Sigmoid colon (tissue), 7 donors: ENCODE measurements at places on chromosomes 2 and 18. TPM values are rescaled to one million over a fixed set of nuclear protein-coding genes. Genes with fewer than 3 reads are reported as not detected.

GRCh38 chr18:43350176-43350575, 72.9 kb upstream of the SYT4 start:
- no peak overlapping the region for H3K27ac ChIP-seq
- H3K36me3 ChIP-seq, result no peaks in the 10 kb centered on the region
- H3K4me3 ChIP-seq, result no peak overlapping the region
- H3K4me1 ChIP-seq, result no peaks in the 10 kb centered on the region

- no peak for DNase-seq
- no peak overlapping the region for H3K27ac ChIP-seq
- no peaks in the 10 kb centered on the region for H3K36me3 ChIP-seq
- no peaks in the 10 kb centered on the region for H3K4me1 ChIP-seq
These were observed 15.4 kb upstream of the ACYP2 start for GRCh38 chr2:54099829-54100585.

DNA sequence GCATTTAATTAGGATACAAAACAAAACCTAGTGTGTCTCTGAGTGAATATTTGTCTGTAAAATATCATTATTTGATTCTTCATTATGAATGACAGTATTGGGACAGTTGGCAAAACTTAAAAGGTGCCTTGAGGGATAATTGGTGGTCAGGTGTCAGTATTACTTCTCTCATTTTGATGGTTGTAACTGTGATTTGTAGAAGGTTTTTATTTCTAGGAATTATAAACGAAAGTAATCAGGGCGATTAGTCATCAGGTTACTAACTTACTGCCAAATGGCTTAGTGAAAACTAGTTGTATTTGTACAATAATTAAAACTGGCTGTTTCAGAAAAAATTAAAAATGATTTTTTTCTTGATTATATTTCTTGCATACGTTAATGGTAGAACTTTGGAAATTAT, 117.6 kb downstream of the BIRC6 start:
- no peak overlapping the region for H3K27ac ChIP-seq
- no peaks in the 10 kb centered on the region for H3K4me1 ChIP-seq

DNA sequence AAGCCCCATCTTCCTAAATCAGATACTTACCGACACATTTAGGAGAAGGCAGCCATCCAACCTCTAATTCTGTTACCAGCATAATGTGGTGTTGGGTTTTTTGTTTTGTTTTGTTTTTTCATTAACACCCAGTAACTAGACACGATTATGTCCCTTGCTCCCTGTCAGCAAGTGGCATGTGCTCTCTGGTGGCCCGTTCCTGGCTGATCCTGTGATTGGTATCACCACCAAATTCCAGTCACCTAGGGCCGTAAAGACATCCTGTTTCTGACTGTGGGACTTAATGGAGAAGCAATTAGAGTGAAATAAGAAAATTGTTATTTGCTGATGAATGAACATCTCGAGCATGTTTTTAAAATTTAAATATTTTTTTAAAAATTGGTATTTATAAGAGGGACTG, 5.9 kb upstream of the DLX1 start:
- no peak overlapping the region for H3K27ac ChIP-seq
- H3K27me3 ChIP-seq, result peaks cover 52% of the 10 kb centered on the region
- no peaks in the 10 kb centered on the region for H3K36me3 ChIP-seq
- DNase-seq, result no peak

GRCh38 chr2:188466761-188467160, 175.1 kb downstream of the GULP1 start:
- H3K27me3 ChIP-seq, result no peaks in the 10 kb centered on the region
- no peak for DNase-seq

SRD5A2 gene
- 0.01 TPM for polyA plus RNA-seq

RESP18 gene
- polyA plus RNA-seq, result not detected

PJVK gene
- polyA plus RNA-seq, result not detected

ZNF521 gene
- polyA plus RNA-seq, result 2.9 TPM
